Kidney epithelial cell (primary cell): ENCODE measurements at places on chromosomes 1 and 21. TPM values are rescaled to one million over a fixed set of nuclear protein-coding genes. Genes with fewer than 3 reads are reported as not detected.

Gene ESPN
- 2.7 TPM in 2 replicates for total RNA-seq

Gene MPZL1
- total RNA-seq, result 78.0 and 85.5 TPM in 2 replicates

Gene BARHL2
- not detected in 2 replicates for total RNA-seq

Gene FCGR3B
- total RNA-seq, result not detected in 2 replicates

Gene NEK2
- total RNA-seq, result 4.3 and 4.4 TPM in 2 replicates

Gene PROK1
- total RNA-seq, result not detected in 2 replicates

Gene FCRL1
- total RNA-seq, result not detected in 2 replicates

Gene AMY2A
- total RNA-seq, result not detected in 2 replicates

Gene C1QC
- total RNA-seq, result 0.58 and 2.0 TPM in 2 replicates

Gene CD1B
- total RNA-seq, result not detected in 2 replicates

Gene RAB7B
- total RNA-seq, result 0.13 TPM in 1 of 2 replicates, not detected in the other

Gene KRTAP12-2
- total RNA-seq, result not detected in 2 replicates

Gene ARL8A
- total RNA-seq, result 57.8 and 59.7 TPM in 2 replicates

Gene VWA1
- total RNA-seq, result 27.6 and 28.3 TPM in 2 replicates

Gene QSOX1
- 202 and 225 TPM in 2 replicates for total RNA-seq

Gene HPDL
- total RNA-seq, result 0.58 and 3.1 TPM in 2 replicates

Gene MYOM3
- total RNA-seq, result 7.9 and 8.1 TPM in 2 replicates

Gene TMOD4
- not detected in 2 replicates for total RNA-seq

Gene FCAMR
- not detected in 2 replicates for total RNA-seq

Gene S100A14
- total RNA-seq, result 4.2 and 4.4 TPM in 2 replicates

Gene ERVH48-1
- total RNA-seq, result not detected in 2 replicates

Gene TRPM2
- total RNA-seq, result 2.8 and 2.9 TPM in 2 replicates
